Hematopoietic multipotent progenitor cell treated with erythropoietin and hydrocortisone succinate and interleukin-3 and kit ligand, for 15 days (in vitro differentiated cells): ENCODE measurements at places on chromosomes 2 and 18.

DNA sequence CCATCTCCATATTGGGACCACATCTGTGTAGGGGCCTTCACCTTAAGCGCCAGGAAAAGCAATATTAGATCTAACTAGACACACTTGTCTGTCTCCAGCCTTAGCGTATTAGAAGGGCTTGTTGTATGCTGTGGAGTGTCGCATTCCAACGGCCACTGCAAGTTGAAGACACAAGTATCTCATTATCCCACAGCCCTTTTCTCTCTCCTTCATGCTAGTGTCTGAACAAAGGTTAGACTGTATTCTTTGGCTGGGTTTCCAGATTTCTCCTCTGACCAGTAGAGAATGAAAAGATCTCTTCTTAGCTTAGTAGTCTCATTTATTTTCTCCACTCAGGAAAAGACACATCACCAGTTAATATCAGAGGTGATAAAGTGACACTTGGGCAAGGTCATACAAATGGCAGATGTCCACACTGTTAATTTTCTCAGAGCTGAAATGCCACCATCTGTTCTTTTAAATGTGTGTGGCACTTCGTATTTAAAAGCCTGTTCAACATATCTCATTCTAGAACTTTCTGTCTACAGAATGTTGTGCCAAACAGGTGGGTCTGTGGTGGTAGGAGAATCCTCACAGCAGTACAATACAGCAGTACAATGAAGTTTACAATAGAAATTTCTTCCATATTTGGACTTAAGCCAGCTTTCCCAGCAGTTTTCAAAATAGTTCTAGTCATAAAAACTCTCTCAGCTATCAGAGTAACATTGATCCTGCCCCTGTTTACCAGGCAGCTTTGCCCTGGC lies 94.0 kb upstream of the ITGA6 start:
- no peak for DNase-seq

GRCh38 chr2:36569267-36569856 lies 28.6 kb downstream of the FEZ2 start:
- DNase-seq: no peak

- no peak for DNase-seq
Measured at GRCh38 chr18:74582642-74583041, 15.0 kb upstream of the ZNF407 start.

DNA sequence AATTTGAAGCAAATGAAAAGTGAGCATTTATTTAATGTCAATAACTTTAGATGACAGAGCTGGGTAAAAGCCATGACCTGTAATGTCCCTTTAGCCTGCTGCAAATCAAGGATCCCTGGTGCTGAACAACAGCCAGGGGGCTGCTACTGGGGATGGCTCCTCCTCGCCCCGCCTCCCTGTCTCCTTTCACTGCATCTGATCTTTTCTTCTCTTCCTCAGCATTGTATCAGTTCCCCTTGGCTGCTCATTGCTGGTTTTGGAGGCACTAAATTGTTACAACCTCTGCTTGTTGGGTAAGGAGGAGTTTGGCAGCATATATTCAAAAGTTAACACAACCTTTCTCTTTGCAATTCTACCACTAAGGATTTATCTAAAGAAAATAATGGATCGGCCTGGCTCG lies 236.3 kb upstream of the ID2 start:
- no peak for DNase-seq

- DNase-seq: no peak
Measured at GRCh38 chr2:3256157-3256556, 121.5 kb downstream of the EIPR1 start.

DNA sequence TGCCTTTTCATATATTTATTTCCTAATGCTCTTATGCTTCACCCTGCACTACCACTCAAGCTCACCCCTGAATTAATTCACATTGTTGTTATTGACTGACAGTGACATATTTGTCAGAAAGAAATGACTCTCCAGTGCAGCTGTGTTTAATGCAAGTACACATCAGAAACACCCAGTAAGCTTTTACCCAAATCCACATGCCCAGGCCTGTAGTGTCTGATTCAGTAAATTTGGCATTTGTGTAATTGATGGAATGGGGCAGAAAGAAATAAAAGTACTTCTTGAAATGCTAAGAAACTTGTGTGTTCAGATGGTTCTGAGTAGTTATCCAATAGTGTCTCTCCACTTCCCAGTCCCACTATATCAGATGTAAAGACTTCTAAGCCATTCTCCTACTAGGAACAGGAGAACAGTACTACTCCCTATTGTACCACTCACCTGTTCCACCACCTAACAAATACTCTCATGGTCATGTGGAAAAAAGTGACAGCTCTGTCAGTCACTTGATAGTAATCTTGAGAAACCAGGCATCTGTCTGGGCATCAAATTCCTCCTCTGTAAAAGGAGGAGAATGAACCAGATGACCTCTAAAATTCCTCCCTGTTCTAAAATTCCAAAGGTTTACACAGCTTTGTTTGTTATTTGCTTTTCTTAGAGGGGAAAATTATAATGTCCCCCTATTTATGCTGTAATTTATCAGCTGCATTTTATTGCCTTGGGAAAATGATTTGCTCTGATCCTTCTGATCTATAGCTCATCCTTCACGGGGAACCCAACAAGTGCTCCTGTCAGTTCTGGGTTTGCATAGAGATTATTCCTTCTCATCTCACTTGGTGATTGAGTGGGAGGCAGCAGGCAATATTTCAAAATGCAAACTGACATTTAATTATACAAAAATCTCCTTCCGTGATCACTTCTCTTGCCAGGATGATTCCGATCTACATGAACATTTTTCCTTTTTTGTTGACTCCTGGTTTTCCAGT lies 70.9 kb downstream of the ZNF385B start:
- no peak for DNase-seq
